ENCODE measurements at places on chromosomes 6 and 20. TPM values are rescaled to one million over a fixed set of nuclear protein-coding genes. Genes with fewer than 3 reads are reported as not detected.

- peaks cover 42% of the 10 kb centered on the region for H3K36me3 ChIP-seq
- H3K4me1 ChIP-seq = no peaks in the 10 kb centered on the region
- no peak overlapping the region for H3K4me3 ChIP-seq
These were observed 12.5 kb downstream of the FBXO30 start for GRCh38 chr6:145802141-145802540.

DNA sequence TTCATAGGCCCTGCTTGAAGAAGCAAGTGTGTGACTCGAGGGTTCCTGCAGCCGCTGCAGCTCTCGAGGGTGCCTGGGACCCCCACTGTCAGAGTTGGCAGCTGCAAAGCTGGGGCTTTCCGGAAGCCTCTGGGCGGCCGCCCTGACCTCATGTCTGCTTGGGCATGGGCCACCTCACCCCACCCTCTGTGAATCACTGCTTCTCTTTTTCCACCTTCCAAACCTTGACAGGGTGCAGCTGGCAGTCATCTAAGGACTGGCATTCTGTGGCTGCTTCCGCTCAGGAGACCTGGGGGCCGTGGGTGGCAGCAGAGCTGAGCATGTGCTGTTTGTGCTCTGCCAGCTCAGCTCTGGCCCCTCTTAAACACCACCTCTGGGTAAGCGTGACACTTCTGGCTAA lies 32.0 kb downstream of the ERMARD start:
- DNase-seq = no peak
- no peaks in the 10 kb centered on the region for H3K27me3 ChIP-seq
- no peak overlapping the region for H3K4me3 ChIP-seq

DNA sequence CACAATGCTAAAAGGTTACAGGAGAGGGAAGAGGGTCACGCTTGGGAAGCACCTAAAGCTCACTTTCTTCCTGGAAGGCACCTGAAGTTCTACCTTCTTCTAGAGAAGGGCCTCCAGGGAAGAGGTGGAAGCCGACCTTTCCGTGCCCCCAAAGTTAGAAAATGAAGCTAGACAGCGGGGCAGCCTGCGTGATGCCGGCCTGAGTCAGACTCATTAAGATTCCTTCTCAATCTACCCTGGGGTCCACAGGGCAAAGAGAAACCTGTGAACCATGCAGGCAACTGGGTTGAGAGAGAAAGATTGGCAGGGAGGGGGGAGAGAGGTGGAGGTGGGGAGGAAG lies 54.8 kb upstream of the CCDC167 start:
- H3K4me1 ChIP-seq = peaks cover 54% of the 10 kb centered on the region
- DNase-seq = no peak
- H3K27me3 ChIP-seq = no peaks in the 10 kb centered on the region
- H3K36me3 ChIP-seq = no peaks in the 10 kb centered on the region
- peak overlapping the region; percentile 81 for H3K27ac ChIP-seq
- H3K4me3 ChIP-seq = peak overlapping the region; percentile 33

Gene WFDC10B
- not detected for total RNA-seq

GRCh38 chr6:33993091-33993490 lies 152.8 kb downstream of the GRM4 start:
- DNase-seq = no peak
- H3K4me1 ChIP-seq = no peaks in the 10 kb centered on the region
- no peak overlapping the region for H3K4me3 ChIP-seq
- peaks cover 3% of the 10 kb centered on the region for H3K27me3 ChIP-seq

- H3K4me3 ChIP-seq = no peak overlapping the region
- H3K4me1 ChIP-seq = no peaks in the 10 kb centered on the region
- no peak overlapping the region for H3K27ac ChIP-seq
- peaks cover 7% of the 10 kb centered on the region for H3K36me3 ChIP-seq
These were observed 85.7 kb upstream of the AGPAT4 start for GRCh38 chr6:161359618-161359945.

- DNase-seq = no peak
- no peaks in the 10 kb centered on the region for H3K36me3 ChIP-seq
- H3K27ac ChIP-seq = no peak overlapping the region
These were observed 432.2 kb downstream of the HTR1B start for GRCh38 chr6:77030929-77031674.

GRCh38 chr6:158067436-158068015 lies 85.9 kb downstream of the SYNJ2 start:
- H3K4me3 ChIP-seq = no peak overlapping the region
- H3K36me3 ChIP-seq = peaks cover 13% of the 10 kb centered on the region
- no peak for DNase-seq
- no peak overlapping the region for H3K27ac ChIP-seq

Gene ACSS1
- total RNA-seq = 14.5 TPM

DNA sequence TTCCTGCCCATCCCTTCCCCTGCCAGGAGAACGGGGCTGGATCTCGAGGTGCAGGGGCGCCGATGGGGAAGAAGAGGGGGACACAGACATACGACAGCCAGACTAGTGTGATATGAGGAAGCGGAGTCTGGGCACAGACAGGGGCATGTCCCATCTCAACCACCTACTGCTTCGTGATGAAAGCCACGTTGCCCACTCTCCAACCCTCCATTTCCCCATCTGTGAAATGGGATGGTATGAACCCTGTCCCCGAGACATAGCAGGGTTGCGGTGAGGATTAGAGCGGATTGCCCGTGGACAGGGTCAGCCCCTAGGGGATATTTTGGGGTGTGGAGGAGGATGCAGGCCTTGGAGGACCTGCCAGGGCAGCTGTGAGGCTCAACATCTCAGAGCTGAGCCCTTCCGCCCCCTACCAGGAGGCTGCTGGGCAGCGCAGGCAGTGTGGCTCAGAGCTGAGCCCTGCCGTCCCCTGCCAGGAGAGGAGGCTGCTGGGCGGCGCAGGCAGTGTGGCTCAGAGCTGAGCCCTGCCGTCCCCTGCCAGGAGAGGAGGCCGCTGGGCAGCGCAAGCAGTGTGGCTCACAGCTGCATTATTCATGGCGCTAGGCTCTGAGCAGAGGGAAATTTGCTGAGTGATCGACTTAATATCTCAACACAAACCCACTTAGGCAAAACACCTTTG lies 71.7 kb downstream of the GRM4 start:
- no peak overlapping the region for H3K27ac ChIP-seq
- DNase-seq = no peak
- H3K27me3 ChIP-seq = no peaks in the 10 kb centered on the region
- H3K36me3 ChIP-seq = no peaks in the 10 kb centered on the region
- H3K4me1 ChIP-seq = no peaks in the 10 kb centered on the region

DNA sequence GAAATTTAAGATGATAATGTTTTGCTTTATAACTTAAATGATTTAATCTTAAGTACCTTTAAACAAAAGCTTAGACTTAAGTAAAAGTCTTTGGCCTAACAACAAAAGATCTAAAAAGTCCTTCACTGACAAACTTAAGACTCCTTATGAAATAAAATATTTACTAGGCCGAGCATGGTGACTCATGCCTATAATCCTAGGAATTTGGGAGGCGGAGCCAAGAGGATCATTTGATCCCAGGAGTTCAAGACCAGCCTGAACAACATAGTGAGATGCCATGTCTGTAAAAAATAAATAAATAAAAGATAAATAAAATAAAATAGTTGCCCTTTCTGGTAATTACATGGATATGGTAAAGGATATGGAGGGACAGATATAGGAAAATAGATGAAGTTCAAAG lies 12.4 kb downstream of the KATNA1 start:
- peaks cover 6% of the 10 kb centered on the region for H3K36me3 ChIP-seq
- no peaks in the 10 kb centered on the region for H3K4me1 ChIP-seq
- no peak overlapping the region for H3K4me3 ChIP-seq
- H3K27ac ChIP-seq = no peak overlapping the region

- H3K4me3 ChIP-seq = no peak overlapping the region
- H3K4me1 ChIP-seq = peaks cover 2% of the 10 kb centered on the region
- DNase-seq = no peak
- H3K27ac ChIP-seq = no peak overlapping the region
These were observed 161.4 kb downstream of the ID4 start for GRCh38 chr6:19998541-19998940.

Gene SPATS1
- total RNA-seq = not detected

DNA sequence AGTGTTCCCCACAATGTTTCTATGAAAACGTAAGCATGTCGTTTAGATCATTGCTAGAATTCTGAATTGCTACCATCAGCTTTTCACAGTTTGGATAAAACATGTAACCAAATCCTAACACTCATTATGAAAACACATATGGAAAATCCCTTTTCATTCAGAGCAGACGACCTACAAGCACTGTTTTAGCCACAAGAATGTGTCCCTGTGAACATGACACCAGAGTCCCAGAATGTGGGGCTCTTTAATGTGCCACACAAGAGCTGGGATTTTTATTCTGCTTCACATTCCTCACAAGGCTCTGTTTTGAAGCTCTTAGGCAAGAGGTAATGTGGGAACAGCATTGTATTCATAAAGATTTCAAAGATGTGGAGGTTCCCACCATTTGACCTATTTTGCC lies 141.1 kb upstream of the CITED2 start:
- no peaks in the 10 kb centered on the region for H3K36me3 ChIP-seq
- no peaks in the 10 kb centered on the region for H3K27me3 ChIP-seq
- H3K27ac ChIP-seq = no peak overlapping the region
- H3K4me3 ChIP-seq = no peak overlapping the region
- peaks cover 1% of the 10 kb centered on the region for H3K4me1 ChIP-seq
- no peak for DNase-seq

DNA sequence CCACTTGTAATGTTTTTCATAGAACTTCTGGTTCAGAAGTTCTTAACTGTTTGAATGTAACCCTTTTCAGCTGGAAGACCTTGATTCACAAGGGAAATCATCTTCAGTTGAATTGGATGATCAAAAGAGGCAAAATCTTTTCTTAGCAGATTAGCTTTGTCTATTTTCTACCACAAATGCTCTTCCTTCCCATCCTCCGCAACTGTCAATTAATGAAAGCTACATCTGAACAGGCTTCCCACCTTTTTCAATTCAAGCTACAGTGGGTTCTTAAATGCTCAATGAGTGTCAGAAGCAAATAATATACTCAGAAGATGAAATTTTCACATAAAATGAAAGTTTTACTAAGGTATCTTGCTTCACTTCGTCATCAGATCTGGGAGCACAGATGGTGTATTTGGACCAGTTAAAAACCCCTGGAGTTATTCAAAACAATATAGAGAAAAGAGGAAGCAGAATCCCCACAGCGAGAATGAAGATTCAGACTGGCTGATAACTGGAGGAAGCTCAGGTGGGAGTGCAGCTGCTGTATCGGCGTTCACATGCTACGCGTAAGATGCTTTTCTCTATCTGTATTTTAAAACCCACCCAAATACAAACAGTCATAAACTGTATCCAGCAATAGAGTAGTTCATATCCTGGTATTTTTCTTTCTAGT lies 19.4 kb downstream of the QRSL1 start:
- H3K27ac ChIP-seq = peak overlapping the region; percentile 38
- no peak for DNase-seq
- no peaks in the 10 kb centered on the region for H3K4me1 ChIP-seq
- H3K36me3 ChIP-seq = peaks cover 21% of the 10 kb centered on the region
- no peak overlapping the region for H3K4me3 ChIP-seq

GRCh38 chr6:163679753-163680152 lies 265.2 kb downstream of the QKI start:
- H3K27me3 ChIP-seq = peaks cover 11% of the 10 kb centered on the region
- H3K4me1 ChIP-seq = no peaks in the 10 kb centered on the region
- DNase-seq = no peak
- no peaks in the 10 kb centered on the region for H3K36me3 ChIP-seq
- H3K27ac ChIP-seq = no peak overlapping the region
- H3K4me3 ChIP-seq = no peak overlapping the region

Gene TFAP2C
- total RNA-seq = not detected

Gene CAPN11
- 0.25 TPM for total RNA-seq

DNA sequence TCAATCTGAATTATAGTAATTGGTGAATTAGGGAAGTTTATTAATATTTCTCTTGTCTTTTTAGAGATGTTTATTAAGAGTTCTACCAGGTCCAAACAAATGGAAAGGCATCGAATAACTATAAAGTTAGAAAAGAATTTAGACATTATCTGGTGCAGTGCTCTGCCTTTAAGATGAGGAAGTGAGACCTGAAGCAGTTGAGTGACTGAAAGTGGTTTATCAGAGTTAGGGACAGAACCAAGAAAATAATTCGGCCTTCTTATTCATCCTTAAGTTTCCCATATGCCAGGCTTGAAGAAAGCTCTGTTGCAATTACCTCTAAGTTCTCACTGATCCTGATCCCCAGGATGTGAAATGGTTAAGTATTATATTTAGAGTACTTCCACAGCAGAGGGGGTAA lies 94.2 kb upstream of the FLRT3 start:
- H3K4me3 ChIP-seq = no peak overlapping the region
- no peaks in the 10 kb centered on the region for H3K36me3 ChIP-seq
- no peaks in the 10 kb centered on the region for H3K27me3 ChIP-seq
- no peak overlapping the region for H3K27ac ChIP-seq

Gene SLC17A1
- total RNA-seq = not detected

GRCh38 chr20:55173601-55174000 lies 698.2 kb downstream of the DOK5 start:
- H3K27me3 ChIP-seq = no peaks in the 10 kb centered on the region
- no peaks in the 10 kb centered on the region for H3K4me1 ChIP-seq
- no peak overlapping the region for H3K27ac ChIP-seq
- no peak for DNase-seq
- no peaks in the 10 kb centered on the region for H3K36me3 ChIP-seq

DNA sequence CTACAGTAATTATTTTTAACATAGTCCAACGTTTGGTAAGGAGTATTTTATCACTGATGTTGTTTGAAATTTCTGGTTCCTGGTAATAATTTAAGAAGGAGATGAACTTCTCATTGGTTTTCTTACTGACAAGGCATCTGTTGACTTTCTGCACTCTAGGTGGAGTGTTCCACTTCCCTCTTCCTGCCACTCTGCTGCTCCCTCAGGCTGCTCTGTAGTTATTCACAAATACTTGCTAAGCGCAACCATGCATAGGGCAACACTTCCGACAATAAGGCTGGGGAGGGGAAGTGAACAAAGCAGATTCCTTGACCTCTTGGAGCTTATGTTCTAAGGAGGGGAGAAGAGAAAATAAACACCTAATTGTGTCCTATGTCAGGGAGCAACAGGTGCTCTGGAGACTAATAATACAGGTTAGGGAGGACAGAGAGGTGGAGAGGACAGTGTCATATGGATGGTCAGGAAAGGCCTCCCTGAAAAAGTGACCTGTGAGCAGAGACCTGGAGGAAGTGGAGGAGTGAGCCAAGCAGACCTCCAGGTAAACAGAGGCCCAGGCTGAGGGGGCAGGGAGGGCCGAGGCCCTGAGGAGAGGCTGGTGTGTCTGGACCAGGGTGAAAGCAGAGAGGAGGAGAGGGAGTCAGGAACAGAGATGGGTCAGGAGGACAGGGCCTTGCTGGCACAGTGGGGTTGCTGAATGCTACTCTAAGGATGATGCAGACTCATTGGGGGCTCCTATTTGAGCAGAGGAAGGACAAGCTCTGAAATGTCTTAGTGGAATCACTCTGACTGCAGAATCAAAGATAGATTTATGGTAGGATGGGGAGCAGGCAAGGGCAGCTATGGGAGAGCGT lies 134.8 kb upstream of the SLC24A3 start:
- H3K36me3 ChIP-seq = no peaks in the 10 kb centered on the region
- peaks cover 11% of the 10 kb centered on the region for H3K4me1 ChIP-seq
- H3K27ac ChIP-seq = no peak overlapping the region
- H3K27me3 ChIP-seq = no peaks in the 10 kb centered on the region

GRCh38 chr6:129195643-129196042 lies 312.7 kb downstream of the LAMA2 start:
- DNase-seq = no peak
- no peaks in the 10 kb centered on the region for H3K36me3 ChIP-seq
- H3K4me1 ChIP-seq = no peaks in the 10 kb centered on the region

Data from activated naive CD8-positive, alpha-beta T cell treated with anti-CD3 and anti-CD28 coated beads for 36 hours (primary cell).